ENCODE measurements at places on chromosomes 7 and 10.

- no peak for DNase-seq
Observed at GRCh38 chr10:72660220-72660619, 31.7 kb upstream of the MCU start.

DNA sequence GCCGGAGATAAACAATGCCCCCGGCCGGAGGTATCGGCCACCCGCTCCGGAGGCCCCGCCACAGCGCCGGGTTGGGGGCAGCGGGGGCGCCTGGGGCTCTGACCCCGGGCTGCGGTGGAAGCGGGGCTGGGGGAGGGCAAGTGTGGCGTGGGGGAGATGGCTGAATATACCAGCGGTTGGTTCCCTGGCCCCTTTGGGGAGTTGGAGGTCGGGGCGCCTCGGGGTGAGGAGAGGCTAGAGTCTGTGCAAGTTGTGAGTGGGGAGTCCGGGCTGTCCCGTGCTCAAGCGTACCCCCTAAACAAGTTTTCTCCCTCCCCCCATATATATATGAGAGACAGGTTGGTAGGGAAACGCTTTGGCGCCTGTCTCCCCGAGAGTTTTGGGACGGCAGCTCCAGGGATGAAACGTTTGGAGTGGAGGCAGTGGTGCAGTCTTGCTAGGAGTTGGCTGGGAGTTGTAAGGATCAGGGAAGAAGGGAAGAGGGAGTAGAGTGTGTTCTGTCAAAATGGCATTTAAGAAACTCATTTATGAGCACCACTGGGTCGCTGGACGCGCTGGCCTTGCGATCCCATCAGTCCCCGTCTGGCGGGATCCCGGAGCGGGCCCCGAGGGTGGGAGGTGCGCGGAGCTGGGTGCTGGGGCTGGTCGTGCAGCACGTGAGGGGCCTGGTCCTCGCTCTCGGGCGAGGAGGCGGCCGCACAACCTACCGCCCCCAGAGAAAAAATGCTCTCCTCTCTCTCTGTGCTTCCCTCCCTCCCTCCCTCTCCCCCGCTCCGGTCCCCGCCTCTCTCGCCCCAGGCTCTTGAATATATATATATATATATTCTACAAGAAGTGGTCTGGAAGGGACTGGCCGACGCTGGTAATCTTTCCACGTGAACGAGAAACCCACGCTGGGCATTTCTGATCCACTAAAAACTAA is 1.1 kb downstream of the TET1 start:
- no peak for DNase-seq

- no peak for DNase-seq
Observed at GRCh38 chr10:109324721-109325120, 598.6 kb downstream of the XPNPEP1 start.

- no peak for DNase-seq
Observed at GRCh38 chr10:4130685-4131084, 345.7 kb upstream of the KLF6 start.

- DNase-seq: no peak
Observed at GRCh38 chr10:132255489-132256344, 52.0 kb downstream of the STK32C start.

DNA sequence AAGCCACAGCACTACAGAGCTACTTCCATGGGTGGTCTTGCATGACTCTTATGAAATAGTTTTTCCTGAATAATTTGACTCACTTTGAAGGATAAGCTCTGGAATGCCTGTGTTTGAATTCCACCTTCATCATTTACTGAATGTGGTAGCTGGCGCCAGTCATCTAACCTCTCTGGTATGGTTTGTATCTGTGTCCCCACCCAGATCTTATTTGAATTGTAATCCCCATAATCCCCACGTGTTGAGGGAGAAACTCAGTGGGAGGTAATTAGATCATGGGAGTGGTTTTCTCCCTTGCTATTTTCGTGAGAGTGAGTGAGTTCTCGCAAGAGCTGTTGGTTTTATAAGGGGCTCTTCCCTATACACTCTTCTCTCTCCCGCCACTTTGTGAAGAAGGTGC is 11.2 kb upstream of the SLC13A1 start:
- DNase-seq: no peak
